ENCODE measurements at places on chromosomes 16 and 17.
A peak's percentile ranks its signal among the peaks of the same experiment; 100 is the strongest.

- DNase-seq = no peak
Observed at GRCh38 chr16:71258372-71258771, 27.9 kb upstream of the HYDIN start.

DNA sequence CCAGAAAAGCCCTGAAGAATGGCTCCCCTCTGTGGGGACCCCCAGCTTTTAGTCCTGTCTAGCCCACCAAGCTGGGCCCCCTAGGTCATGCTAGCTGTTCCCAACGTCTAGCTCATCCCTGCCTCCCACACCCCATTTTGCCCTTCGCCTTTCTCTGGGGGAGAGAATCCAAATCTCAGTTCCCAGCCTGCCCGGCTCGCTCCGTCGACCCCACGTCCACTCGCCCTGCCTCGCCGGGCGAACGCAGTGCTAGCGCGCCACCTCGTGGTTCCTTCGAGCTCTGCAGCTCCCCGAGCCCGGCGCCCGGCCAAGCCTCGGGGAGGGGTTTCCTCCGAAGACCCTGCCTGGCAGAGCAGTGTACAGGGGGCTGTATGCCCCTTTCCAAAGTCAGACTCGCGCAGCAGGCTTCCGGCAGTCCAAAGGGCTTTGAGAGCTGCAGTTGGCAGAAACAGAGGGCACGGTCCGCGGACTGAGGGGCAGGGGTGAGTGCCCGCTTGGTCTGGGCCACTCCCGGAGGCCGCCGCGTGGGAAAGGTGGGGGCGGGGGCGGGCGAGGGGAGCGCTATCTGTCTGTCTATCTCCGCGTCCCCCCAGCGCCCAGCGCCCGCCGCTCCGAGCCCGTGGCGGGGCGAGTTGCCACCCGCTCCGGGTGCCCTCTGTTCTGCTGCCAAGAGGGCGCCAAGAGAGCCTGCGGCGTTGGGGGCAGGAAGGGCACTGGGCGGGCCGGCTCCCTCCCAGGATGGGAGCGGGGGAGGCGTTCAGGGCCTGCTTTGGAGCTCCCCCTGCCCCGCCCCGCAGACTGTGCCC, 1.7 kb upstream of the DLX3 start:
- DNase-seq = peak; percentile 27

GRCh38 chr17:79778504-79779083, 646 bp downstream of the CBX2 start:
- no peak for DNase-seq

DNA sequence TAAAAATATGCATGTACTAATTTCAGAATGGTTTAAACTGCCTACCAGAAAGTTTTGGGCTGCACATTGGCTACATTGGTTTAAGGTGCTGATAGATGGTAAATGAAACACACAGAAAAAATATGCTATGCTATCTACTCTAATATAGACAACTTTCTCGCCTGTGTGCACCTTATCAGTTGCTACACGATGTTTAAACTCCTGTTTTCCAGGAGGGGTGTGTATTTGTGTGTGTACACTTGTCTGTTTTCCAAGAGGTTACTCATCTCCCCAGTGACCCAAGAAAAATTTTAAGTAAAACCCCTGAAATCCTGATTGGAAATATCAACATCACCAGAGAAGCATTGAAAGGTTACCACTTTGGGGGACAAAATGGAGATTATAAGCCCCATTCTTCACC, 21.6 kb upstream of the PSMC5 start:
- no peak for DNase-seq

DNA sequence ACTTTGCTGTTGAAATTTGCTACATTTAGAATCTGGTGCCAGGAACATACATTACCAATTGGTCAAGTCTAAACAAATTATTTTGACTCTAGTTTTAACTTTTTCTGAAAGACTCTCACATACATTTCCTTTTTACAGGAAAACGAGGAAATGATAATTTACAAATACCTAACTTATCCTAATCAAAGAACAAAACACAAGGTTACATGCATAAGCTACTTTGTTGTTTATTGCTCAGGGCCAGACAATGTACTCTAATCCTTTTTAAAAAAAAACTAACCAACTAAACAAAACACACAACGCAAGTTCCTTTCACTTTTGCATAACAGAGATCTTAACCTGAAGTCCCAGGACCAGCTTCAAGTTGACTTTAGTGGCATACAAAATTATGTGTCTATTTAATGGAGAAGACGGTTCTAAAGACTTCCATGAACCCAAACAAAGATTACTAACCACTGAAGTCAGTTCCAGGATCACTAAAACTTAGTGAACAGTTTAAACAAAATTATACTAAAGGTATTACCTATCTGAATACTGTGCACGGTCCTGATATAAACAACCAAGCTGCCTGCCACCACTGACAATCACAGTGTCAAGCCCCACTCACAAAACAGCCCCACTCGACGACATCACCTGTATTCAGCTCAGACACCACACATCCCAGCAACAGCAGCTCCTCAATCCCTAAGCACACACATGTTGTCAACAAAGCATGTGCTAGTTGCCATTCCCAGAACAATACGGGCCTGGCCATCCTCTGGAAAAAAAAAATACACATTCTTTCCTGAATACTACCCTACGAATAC, 1.9 kb downstream of the ZNF652 start:
- DNase-seq = no peak
